ENCODE measurements at places on chromosomes 2 and 18.

DNA sequence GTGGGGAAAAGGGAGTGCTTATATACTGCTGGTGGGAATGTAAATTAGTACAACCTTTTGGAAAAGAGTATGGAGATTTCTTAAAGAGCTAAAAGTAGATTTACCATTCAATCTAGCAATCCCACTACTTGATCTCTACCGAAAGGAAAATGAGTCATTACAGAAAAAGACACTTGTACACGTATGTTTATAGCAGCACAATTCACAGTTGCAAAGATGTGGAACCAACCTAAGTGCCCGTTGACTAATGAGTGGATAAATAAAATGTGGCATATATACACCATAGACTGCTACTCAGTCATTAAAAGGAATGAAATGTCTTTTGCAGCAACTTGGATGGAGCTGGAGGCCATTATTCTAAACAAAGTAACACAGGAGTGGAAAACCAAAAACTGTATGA is 29.5 kb downstream of the FLACC1 start:
- DNase-seq: no peak

GRCh38 chr2:64086347-64087082 is 57.7 kb downstream of the PELI1 start:
- no peak for DNase-seq

DNA sequence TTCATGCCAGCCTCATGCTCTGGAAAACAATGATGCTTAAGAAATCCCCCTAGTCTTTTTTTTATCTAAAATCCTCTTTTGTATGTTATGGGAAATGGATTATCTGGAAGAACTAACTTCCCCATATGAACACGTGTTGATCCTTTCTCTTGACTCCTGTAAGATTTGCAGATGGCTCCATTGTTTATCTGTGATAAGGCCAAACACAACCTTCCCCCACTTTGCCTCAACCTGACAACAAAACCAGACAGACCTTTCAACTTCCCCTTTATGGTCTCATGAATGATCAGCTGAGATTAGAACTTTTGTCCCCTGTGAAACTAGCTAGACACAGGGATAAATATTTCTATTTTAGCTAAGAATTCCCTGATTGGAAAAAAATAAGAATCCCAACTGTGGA is 828.0 kb upstream of the CDH2 start:
- DNase-seq: no peak

GRCh38 chr2:215685238-215685990 is 249.5 kb upstream of the FN1 start:
- DNase-seq: no peak

GRCh38 chr2:217562871-217563480 is 439.8 kb downstream of the TNS1 start:
- no peak for DNase-seq

DNA sequence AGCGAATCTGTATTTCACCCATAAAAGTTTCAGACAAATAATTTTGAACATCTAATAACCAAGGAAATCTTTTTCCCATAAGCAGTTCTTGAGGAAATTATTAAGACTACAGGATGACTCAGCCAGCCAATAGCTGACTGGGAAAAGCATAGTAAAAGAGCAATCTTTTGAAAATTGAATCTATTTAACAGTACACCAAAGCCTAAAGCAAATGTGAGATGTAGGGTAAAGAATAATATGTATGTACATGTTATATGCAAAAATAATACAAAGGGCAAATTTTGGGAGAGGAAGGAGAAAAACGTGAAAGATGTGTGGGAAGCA is 12.6 kb upstream of the KDSR start:
- DNase-seq: no peak

All from stimulated activated naive CD4-positive, alpha-beta T cell (primary cell).